ENCODE measurements at places on chromosomes 16 and 17. TPM values are rescaled to one million over a fixed set of nuclear protein-coding genes. Genes with fewer than 3 reads are reported as not detected.

Gene GNG13
- total RNA-seq = not detected

Gene CDH8
- 5.5 TPM for total RNA-seq

Gene CCR7
- not detected for total RNA-seq

- DNase-seq = no peak
- H3K4me1 ChIP-seq = no peaks in the 10 kb centered on the region
- no peak overlapping the region for H3K4me3 ChIP-seq
- H3K27ac ChIP-seq = no peak overlapping the region
These were observed 492.2 kb downstream of the WWOX start for GRCh38 chr16:78591682-78592103.

- peak; percentile 86 for DNase-seq
- peaks cover 7% of the 10 kb centered on the region for H3K36me3 ChIP-seq
- no peak overlapping the region for H3K27ac ChIP-seq
- H3K4me3 ChIP-seq = no peak overlapping the region
- no peaks in the 10 kb centered on the region for H3K4me1 ChIP-seq
These were observed 12.8 kb downstream of the EVPL start for GRCh38 chr17:76014100-76014924.

DNA sequence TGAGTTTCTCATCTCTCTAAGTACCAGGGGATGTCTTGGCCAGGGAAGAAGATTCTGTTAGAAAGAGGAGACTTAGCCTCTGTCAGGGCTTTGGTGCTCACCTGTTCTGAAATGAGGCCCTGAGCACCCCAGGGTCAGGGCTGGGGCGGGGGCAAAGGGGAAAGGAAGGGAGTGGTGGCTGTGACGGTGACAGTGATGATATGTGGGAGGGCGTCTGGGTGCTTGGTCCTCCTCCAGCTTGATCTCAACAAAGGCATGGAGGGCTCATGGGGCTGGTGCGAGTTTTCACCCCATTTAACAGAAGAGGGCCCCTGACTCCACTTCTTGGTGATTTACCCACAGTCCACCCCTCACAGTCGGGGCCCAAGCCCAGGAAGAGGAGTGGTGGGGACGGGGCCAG lies 15.1 kb downstream of the SOX8 start:
- H3K27me3 ChIP-seq = peaks cover 6% of the 10 kb centered on the region
- H3K36me3 ChIP-seq = peaks cover 12% of the 10 kb centered on the region
- no peak overlapping the region for H3K4me3 ChIP-seq
- no peaks in the 10 kb centered on the region for H3K4me1 ChIP-seq
- H3K27ac ChIP-seq = no peak overlapping the region
- no peak for DNase-seq

DNA sequence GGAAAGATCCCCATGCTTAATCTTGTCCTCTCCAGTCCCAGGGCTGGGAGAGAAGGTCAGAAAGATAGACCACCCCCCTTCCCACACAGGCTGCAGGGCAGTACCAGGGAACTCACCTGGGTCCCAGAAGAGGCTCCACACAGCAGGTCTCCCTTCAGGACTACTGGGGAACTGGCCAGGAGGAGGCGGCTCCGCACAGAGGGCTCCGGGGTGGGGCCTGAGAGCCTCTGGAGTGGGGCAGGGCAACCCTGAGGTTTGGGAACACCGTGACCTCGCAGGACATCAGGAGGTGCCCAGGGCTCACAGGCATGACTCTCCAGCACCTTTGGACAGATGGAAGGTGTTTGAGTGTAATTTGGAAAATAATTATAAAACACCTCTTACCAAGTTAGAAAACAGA lies 11.0 kb downstream of the ABCA3 start:
- peaks cover 2% of the 10 kb centered on the region for H3K27me3 ChIP-seq
- H3K36me3 ChIP-seq = peaks cover 9% of the 10 kb centered on the region
- no peak overlapping the region for H3K27ac ChIP-seq
- DNase-seq = no peak
- no peak overlapping the region for H3K4me3 ChIP-seq

DNA sequence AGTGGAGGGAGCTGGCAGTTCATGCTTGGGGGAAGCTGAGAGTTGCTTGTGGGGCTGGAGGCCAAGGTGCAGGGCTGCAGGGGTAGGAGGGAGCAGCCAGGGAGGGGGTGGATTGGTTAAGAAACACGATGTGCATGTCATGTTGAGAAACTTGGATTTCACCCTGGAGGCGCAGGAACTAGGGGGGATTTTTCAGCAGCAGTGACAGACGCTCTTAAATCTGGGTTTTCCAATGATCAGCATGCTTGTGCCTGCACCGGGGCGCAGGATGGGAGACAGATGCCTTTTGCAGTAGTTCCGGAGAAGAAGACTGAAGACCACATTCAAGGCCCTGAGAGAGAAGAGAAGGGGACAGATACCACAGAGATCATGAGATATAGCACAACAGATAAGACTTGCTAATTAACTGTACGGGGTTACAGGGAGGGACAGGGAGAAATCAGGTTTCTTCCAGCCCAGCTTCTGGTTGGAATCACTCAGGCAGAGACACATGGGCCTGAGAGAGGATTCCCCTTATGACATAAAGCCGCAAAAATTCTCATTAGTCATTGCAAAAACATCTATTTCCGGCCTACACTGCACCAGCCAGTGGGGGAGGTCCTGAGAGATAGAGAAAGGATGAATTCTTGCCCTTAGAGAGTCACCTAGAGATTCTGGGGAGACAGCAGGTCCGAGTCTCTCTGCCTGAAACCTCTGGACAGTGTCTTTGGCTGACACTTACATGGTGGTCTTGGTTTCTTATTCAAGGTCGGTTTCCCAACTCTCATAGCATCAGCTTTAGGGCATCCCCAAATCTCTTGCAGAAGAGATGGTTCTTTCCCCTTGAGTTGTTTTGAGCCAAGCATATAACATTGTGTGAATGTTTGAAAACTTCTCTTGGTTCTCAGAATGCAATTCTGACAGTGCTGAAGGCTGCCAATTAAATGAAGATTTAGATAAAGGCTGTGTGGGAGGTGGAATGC lies 27.1 kb downstream of the CDH13 start:
- no peak overlapping the region for H3K4me3 ChIP-seq
- no peak overlapping the region for H3K27ac ChIP-seq
- peaks cover 3% of the 10 kb centered on the region for H3K4me1 ChIP-seq
- H3K27me3 ChIP-seq = no peaks in the 10 kb centered on the region
- H3K36me3 ChIP-seq = no peaks in the 10 kb centered on the region
- DNase-seq = no peak

DNA sequence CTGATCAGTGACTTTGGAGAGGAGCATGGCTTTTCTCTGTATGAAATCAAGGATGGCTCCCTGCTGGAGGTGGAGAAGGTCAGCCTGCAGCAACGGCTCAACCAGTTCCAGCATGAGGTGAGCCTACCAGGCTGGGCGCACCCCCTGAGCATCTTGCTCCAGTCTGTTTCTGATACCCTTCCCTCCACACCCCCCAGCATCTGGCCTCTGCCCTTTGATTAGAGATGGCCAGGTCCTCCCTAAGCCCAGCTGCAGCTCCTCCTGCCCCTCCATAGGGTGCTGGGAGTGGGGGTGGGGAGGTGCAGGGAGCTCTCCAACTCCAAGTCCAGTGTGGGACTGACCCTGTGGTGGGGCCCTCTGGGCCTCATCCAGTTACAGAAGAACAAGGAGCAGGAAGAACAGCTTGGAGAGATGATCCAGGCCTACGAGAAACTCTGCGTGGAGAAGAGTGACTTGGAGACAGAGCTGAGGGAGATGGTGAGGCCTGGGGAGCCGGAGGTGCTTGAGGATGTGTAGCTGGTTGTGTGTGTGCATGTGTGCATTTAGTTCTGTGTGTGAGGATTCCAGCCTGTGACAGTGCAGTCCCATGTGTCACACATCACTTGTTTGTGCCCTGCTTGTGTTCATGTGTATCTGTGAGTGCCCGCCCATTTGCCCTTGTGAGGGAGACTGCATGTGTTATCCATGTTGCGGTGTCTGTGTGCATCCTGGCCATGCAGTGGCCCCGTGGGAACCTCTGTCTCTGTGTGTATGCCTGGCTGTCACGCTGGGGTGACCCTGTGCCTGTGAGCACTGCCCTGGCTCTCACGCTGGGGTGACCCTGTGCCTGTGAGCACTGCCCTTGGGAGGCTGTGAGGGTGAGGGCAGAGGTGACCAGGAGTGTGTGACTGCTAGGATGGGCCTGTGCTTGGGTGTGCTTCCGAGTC lies 3.0 kb downstream of the TBKBP1 start:
- peak overlapping the region; percentile 52 for H3K4me3 ChIP-seq
- H3K27me3 ChIP-seq = peaks cover 7% of the 10 kb centered on the region
- H3K36me3 ChIP-seq = no peaks in the 10 kb centered on the region
- H3K27ac ChIP-seq = no peak overlapping the region
- DNase-seq = no peak
- H3K4me1 ChIP-seq = peaks cover 20% of the 10 kb centered on the region

All from glutamatergic neuron (in vitro differentiated cells).